ENCODE measurements at places on chromosomes 7 and 10.

DNA sequence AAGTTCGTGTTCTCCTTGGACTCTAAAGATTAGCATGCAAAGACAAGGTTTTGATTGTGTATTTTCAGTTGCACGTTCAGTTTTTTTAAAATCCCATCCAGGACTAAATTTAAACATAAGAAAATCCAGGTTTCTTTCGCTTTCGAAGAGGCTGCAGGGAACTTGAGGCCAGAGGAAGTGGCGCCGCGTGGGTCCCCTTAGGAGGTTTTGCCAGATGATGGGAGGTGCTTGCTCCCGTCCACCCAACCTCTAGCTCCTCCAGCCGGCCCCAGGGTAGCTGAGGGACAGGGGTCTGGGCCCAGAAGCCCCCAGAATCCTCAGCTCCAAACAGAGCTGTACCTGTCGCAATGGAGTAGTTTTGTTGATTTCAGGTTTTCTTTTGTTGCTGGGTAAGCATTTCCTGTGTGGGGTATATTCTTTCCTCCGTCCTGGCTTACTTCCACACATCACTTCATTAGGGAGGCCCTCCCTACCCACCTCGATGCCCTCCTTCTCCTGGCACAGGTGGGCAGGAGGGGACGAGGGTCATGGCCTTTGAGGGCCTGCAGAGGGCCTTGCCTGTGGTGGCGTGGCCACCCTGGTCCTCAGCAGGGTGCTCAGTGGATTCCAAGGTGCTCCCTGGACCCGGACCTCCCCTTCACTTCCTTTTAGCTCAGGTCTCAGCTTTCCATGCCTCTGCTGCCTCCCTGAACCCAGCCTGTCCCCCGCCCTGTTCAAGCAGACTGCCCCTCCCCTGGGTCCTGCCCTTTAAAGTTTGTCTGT lies 32.6 kb downstream of the LHPP start:
- DNase-seq = no peak

DNA sequence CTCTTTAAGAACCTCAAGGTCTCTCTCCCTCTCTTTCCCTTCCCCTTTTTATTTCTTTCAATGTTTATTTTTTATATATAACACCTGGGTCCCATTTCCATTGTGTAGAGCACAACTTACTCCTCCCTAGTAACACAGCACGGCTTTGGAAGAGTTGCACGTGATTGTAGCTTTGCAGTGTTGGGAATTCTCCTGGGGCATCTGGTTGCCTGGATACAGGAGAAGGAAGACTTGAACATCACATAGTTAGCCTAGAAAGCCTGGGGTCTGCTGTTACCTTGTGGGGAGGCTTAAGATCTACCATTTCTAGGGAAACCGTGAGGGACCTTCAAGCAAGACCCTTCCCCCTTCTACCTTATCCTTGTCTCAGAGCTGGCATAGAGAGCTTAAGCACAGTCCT lies 41.1 kb upstream of the NFKB2 start:
- no peak for DNase-seq

- DNase-seq = no peak
Measured at GRCh38 chr10:98264378-98265065, 3.5 kb downstream of the LOXL4 start.

- peak; percentile 57 for DNase-seq
Measured at GRCh38 chr7:101688183-101688831, 59.2 kb upstream of the MYL10 start.

DNA sequence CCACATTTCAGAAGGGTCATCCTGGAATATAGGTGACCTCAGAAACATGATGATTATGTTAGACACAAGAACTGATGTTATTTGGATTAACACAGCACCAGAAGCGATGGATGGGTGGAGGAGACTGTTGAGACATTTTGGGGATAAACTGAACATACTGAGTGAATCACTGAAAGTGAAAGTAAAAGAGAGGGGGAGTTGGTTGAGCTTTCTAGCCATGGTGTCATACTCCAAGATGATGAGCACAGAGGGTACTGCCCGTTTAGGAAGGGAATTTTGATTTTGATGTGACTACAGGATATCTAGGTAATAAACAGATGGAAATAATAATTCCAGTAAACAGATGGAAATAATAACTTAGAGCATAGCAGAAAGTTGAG lies 248.0 kb upstream of the NPY start:
- no peak for DNase-seq

Measured in NCI-H146 (cell line).